CD4-positive, alpha-beta T cell treated with Interleukin-6 at 100 ng/mL for 8 hours (primary cell): ENCODE measurements at places on chromosomes 1 and 21.

- no peak for DNase-seq
Measured at GRCh38 chr1:165856606-165857005, 29.2 kb downstream of the UCK2 start.

DNA sequence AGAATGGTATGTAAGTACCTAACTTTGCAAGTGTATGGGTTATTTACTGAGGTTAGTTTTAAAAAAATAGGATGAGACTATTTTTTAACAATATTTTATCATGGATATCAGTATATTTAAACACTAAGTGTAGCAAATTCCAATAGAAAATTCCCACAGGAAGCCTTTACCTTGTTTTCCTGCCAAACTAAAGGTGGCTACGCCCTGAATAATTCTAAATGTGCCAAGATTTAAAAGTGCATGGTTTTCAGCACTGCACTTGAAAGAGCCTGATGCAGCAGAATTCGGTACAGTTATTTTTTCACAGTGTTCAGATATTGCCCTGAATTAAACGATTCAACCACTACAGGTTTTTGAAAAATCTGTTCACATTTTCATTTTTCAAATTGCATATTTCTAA is 1622.8 kb upstream of the B3GALT2 start:
- DNase-seq, result no peak

- no peak for DNase-seq
Measured at GRCh38 chr1:72197786-72198185, 84.6 kb downstream of the NEGR1 start.

- no peak for DNase-seq
Measured at GRCh38 chr1:59043796-59044195, 253.1 kb upstream of the FGGY start.

DNA sequence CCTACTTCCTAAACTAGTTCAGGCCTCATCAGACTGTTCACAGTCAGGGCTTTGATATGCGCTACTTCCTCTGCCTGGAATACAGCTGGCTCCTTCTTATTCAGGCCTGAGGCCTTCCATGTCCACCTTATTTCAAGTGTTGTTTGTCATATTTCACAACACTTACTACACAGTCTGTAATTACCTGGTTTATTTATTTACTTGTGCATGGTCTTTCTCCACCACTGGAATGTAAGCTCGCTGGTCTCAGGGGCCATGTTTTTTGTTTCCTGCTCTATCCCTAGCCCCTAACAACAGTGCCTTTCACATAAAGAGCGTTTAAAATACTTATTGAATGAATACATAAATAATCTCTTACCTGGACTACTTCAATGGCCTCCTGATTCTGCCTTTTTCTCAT is 4.6 kb upstream of the SRSF4 start:
- no peak for DNase-seq
